ENCODE measurements at places on chromosomes 7 and 10.

DNA sequence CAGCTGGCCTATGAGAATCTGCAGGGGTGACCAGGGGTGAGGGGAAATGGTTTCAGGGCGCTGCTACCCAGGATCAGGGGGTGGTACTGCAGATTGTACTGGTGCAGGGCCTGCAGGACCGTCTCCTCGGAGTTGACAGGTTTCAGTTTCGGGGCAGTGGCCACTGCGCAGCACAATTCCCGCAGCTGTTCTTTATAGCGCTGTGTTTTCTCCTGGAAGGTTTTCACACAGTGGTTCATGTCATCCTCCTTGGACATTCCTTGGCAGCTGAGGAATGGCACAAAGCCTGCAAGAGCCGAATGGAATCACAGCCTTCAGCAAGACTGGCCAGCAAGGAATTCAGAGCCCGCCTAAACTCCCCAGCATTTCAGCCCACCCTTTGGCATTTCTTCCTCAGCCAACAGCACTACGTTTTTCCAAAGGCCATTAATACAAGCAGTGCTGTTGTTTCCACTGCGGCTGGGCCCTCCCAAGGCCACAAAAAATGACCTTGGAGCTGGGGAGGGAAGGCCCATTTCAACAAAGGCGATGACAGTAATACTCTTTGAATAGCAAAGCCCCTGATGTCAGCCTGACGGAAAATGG is 44.9 kb downstream of the PNLIPRP2 start:
- no peak for DNase-seq

DNA sequence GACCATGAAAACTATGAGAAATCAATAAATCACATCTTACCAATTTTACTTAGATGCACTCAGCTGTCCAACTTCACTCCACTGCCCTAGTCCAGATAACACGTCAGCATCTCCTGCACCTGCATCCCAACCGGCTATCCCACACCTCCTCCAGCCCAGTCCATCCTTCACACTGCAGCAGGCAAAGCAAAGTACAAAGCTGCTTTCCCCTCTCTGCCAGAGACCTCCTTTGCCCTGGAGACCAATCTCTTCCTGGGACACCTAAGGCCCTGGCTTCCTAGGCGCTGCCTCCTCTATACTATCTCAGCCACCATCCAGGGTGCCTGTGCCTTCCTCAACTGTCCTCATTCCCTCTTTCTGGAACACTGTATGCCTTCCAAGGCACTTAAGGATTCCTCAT is 90.3 kb upstream of the DDC start:
- DNase-seq, result no peak

DNA sequence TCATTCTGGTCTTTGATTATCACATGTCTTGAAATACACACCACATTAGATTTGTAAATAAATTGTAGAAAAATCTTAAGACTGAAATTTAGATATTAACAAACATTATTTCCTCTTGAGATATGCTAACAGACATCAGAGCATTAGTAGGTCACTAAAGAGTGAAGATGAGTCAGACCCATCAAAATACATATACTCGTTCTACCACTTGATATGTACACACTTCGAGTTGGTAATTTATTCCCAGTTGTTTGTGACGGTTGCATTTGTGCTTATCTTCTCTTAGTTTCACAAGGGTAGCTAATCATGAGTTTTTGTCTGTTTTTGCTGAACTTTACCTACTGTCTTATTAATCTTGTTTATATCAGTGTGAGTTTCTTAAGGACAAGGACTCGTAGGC is 383.4 kb downstream of the AUTS2 start:
- DNase-seq, result no peak

DNA sequence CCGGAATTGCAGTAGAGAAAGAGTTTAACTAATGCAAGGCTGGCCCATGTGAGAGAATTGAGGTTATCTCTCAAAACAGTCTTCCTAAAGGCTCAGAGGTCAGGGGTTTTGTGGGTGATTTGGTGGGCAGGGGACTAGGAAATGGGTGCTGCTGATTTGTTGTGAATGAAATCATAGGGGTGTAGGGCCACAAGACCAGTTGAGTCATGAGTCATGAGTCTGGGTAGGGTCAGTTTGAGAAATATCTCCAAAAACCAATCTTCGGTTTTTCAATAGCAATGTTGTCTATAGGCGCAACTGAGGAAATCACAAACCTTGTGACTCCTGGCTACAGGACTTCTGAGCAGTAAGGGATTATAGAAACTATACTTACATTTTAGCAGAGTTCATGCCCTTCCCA is 460.0 kb upstream of the NRP1 start:
- no peak for DNase-seq

DNA sequence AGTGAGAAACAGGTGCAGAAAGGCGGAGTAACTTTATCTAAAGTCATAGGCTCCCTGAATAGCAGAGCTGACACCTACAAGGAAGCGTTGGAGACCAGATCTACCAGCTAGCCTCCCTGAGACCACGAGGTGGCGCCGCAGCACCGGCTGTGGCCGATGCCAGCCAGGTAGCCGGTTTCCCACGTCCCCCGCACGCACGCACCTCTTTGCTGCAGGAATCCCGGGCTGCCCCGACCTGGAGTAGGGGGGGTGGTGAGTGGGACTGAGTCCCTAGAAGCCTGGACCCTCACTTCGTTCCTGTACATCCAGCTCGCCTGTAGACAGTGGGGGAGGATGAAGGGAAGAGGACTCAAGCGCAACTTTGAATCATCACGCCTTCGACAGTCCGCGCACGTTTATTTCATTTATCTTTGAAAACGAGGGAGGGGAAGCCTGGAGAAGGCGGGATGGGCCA is 3.7 kb downstream of the ELOVL3 start:
- peak; percentile 93 for DNase-seq
